AG10803 (cell line): ENCODE measurements at places on chromosomes 7 and 10.
A peak's percentile ranks its signal among the peaks of the same experiment; 100 is the strongest.

GRCh38 chr10:124546957-124547646 is 85.5 kb downstream of the LHPP start:
- DNase-seq = no peak

GRCh38 chr10:26890956-26891355 is 30.2 kb upstream of the ABI1 start:
- DNase-seq = peak; percentile 74

GRCh38 chr10:71945819-71946474 is 18.2 kb upstream of the CHST3 start:
- no peak for DNase-seq

DNA sequence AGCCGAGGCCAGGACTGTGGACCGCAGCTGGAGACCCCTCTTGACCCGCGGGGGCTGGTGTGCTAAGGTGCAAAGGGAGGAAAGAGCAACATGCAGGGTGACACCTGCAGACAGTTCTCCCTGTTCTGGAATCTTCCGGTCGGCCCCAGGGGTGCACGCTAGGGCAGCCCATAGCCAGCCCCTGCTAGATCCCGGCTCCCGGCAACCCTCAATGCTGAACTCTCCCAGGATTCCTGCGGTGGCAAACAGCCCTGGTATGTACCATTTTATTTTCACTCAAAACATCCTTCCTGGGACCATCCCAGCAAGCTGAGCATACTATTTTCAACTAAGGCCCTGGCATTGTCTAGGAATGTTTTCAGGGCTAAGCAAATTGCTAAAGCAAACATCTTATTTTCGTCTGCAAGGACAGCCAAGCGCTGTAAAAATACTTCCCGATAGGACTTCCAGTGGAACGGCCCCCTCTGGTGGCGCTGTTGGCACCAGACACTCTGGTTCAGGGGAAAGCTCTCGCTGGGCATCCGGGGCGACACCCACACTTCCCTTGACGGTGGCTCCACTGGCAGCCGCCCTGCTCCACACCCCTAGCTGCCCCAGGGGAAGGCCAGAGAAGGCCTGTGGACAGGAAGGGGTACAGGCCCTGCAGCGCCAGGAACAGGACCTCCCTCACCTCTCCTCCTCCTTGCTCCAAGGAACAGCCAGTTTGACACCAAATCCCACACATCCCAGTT is 99.4 kb downstream of the CTBP2 start:
- peak; percentile 95 for DNase-seq

DNA sequence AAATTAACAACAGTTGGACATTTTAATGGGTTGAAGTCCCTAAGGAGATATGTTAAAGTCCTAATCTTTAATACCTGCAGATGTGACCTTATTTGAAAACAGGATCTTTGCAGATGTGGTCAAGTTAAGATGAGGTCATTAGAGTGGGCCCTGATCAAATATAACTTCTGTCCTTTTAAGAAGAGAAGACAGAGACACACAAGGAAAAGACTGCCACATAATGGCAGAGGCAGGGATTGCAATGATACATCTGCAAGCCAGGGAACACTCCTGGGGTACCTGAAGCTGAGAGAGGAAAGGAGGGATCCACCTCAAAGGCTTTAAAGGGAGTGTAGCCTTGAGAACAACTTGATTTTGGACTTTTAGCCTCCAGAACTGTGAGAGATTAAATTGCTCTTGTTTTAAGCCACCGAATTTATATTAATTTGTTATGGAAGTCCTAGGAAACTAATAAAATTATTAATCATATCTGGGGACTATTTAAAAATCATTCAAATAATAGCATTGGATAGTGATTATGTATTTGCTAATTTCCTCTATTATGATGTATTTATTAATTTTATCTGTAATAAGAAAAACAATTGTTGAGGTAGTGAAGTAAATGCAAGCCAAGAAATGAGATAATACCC is 700.0 kb upstream of the PCDH15 start:
- DNase-seq = peak; percentile 1

DNA sequence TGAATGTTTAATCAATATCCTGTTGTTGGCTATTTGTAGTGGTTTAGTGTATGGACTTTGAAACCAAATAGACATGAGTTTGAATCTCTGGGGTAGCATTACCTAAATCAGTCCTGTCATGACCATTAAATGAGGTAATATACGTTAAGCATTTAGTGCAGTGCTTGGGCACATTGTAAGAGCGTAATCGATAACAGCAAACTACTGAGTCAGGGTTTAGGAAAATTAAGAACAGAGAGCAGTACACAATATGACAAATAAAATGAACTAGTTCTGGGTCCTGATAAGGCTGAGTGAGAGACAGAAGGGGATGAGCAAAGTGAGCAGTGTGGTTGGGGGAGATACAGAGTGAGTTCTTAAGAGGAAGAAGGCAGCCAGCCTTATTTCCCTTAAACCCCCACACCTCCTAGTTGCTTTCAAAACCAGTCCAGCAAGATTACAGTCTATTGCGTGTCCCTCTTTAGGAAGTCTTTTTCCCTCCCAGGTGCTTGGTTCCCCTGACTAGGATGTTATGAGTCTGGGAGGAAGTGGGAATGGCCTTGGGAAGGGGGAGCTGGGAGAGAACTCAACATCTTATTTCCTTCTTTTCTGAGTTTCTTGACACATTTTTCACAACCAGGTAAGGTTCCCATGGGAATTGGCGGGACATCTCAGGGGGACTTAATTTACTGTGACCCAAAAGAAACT is 171.0 kb downstream of the SND1 start:
- DNase-seq = no peak

DNA sequence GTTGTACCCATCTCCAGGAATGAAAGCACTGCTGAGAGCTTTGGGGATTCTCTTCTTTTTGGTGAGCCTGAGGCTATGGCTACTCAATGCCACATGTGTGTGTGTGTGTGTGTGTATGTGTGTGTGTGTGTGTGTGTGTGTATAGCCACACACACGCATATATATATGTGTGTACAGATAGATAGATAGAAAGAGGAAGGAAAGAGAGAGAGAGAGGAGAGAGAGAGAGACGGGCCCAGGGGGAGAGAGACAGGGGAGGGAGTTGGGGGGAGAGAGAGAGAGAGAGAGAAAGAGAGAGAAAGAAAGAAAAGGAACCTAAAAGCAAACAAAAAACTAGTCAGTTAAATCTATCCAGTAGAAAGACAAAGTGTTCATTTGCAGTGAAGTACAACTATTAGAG is 8.3 kb downstream of the SLC13A4 start:
- DNase-seq = no peak

DNA sequence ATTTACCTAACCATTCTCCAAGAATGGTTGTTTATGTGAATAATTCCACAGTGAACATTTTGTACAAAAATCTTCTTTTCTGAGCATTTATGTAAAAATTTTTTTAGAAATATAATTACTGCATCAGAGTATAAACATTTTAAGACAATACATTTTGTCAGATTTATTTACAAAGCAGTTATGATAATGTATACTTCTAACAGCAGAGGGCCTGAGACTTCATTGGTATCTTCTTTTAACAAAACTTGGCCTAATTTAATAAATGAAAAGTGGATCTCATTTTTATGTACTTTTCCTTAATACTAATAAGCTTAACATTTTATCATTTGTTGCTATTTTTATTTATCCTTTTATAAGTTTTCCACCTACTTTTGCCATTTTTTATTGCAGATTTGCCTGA is 69.4 kb downstream of the HECTD2 start:
- no peak for DNase-seq

DNA sequence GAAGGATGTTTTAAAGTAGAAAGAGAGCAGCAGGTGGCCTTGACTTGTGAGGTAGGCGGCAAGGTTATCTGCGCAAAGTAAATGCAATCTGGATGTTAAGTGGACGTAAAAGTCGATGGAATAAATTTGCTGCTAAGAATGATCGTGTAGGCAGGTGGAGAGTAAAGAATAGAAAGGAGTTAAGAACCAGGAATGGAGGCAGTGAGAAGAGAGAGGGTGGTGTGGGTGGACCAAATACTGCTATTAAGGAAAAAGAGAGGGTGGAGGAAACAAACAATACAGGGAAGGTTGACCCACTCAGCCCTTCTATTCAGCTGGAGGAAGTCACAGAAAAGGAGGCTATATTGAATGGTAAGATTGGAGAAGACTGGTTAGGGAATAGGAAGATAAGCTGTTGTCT is 1.9 kb upstream of the CUL1 start:
- DNase-seq = no peak
